Daoy (cell line): ENCODE measurements at places on chromosomes 3 and 15. TPM values are rescaled to one million over a fixed set of nuclear protein-coding genes. Genes with fewer than 3 reads are reported as not detected.

GRCh38 chr15:63075015-63075983, 32.8 kb downstream of the TPM1 start:
- no peak for DNase-seq

Gene HHATL
- total RNA-seq = not detected in 2 replicates

Gene AP4E1
- 16.4 and 18.7 TPM in 2 replicates for total RNA-seq

DNA sequence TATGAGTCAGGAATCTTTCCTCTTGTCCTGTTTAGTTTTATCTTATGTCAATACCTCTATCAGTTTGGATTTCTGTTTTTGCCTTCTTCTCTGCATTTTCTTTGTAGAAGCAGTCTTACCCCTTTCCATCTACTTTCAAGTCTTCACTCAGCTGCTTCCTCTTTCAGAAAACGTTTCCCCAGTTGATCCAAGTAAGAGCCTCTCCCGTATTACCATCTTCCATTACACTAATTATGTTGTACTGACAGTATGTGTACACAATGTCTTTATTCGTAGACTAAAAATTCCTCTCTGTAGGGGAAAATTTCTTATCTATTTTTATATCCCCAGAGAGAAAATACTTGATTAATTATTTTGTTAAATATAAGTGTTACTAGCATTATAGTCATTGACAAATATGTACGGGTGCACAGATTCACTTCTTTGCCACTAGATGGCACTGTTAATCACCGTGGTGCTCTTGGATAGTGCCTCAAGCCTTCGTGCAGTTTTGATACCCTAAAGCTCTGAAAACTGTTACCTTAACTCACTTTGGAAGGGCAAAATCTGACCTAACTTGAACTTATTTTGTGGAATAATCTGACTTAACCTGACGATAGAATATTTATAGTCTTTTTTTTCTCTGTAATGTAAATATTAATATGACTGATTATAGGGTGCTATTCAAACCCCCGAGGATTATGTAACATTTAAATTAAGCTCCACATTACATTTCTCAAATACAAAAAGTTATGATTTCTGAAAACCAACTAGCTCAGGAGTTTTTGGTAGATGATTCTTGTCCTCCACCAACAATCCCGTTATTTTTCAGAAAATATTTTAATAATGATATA, 74.2 kb upstream of the POU1F1 start:
- peak; percentile 34 for DNase-seq

Gene SERPINI2
- not detected in 2 replicates for total RNA-seq

DNA sequence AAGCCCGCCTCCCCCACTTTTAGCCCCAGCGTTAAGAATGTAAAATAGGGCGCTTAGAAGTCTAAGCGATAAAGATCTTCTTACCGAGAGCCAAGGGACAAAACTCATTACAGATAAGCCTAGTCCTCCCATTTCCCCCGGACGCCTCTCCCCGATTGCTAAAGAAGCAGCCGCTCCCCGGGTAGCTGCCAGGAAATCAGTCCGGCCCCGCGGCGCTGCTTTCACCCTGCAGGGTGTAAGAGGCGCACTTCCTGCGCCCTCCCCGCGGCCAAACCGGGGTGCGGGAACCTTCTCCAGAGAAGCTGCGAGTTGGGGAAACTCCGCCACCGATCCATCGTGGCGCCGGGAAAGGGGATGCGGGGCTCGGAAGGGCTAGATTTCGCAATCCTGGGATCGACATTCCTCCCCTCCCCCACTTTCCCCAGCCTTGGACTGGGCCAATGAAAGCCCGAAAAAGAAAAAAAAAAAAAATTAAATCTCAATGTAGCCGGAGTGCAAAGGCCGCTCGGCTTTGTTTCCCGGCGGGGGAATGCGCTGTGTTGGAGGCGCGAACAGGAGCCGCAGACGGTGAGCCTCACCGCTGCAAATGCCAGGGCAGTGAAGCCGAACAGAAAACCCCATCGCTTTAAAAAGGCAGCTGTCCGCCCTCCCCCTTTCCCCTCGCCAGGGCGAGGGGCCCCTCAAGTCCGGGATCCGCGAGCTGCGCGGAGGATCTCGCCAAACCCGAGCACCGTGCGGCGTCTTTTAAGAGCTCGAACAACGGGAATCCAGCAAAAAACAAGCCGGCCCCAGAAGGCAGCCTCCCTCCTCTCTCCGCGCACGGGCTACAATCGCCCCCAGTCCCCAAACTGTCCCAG, 626 bp upstream of the PTPRG start:
- peak; percentile 82 for DNase-seq

GRCh38 chr3:197736010-197736490, 654 bp downstream of the RUBCN start:
- DNase-seq = peak; percentile 30

GRCh38 chr3:111538681-111539083, 3.3 kb upstream of the CD96 start:
- DNase-seq = peak; percentile 59

GRCh38 chr3:170424879-170425278, 6.2 kb downstream of the CLDN11 start:
- DNase-seq = peak; percentile 49

- no peak for DNase-seq
Observed at GRCh38 chr15:39494462-39494861, 86.4 kb upstream of the THBS1 start.

- no peak for DNase-seq
Observed at GRCh38 chr15:57328479-57328878, 47.8 kb upstream of the CGNL1 start.

GRCh38 chr15:32884146-32884545, 166.3 kb downstream of the GREM1 start:
- no peak for DNase-seq

- peak; percentile 92 for DNase-seq
Observed at GRCh38 chr3:134250717-134251220, at the start of gene RYK. RYK (minus strand) TSS chr3:134250859; CDS start chr3:134250654, 205 bp downstream.

DNA sequence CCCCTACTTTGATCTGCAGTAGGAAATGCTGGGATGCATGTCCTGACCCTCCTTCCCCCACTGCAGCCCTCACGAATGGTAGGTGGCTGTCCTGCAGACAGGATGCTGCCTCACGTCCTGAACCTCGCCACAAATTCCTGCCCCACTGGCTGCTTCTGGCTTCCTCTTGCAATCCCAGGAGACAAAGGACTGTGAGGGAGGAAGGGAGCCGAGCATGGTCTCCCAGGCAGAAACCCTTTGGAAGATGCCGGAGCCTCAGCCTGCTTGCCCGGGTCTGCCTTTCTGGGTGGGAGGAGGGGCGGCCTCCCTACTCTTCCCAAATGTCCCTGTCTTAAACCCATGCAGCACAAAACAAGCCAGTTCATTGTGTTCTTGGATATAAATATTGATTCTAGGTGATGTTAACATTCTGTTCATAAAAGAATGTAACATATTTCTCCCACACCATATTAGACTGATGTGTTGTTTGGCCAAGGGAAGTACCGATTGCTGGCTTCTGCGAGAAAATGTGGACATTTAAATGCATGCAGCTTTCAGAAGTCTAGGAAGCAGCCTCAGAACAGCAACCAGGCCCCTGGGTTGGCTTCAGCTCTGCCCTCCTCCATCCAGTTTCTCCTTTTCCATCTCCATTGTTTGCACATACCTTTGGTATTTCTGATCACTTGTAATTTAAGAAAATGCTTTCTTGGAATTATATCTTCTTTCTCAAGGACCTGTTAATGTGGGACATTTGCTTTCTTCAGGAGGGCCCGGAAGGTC, 75.3 kb downstream of the HMG20A start:
- no peak for DNase-seq

- no peak for DNase-seq
Observed at GRCh38 chr3:37223576-37223975, 49.2 kb upstream of the LRRFIP2 start.

Gene SPTBN5
- 1.1 and 3.8 TPM in 2 replicates for total RNA-seq

Gene GRIP2
- total RNA-seq = not detected in 2 replicates

- peak; percentile 39 for DNase-seq
Observed at GRCh38 chr3:77147836-77148578, 108.1 kb downstream of the ROBO2 start.

GRCh38 chr3:71423151-71423906, 160.2 kb downstream of the FOXP1 start:
- peak; percentile 69 for DNase-seq

- DNase-seq = peak; percentile 36
Observed at GRCh38 chr3:149234671-149235245, 13.1 kb upstream of the CP start.

Gene LRRIQ4
- not detected in 2 replicates for total RNA-seq

Gene SNX22
- total RNA-seq = not detected in 2 replicates

DNA sequence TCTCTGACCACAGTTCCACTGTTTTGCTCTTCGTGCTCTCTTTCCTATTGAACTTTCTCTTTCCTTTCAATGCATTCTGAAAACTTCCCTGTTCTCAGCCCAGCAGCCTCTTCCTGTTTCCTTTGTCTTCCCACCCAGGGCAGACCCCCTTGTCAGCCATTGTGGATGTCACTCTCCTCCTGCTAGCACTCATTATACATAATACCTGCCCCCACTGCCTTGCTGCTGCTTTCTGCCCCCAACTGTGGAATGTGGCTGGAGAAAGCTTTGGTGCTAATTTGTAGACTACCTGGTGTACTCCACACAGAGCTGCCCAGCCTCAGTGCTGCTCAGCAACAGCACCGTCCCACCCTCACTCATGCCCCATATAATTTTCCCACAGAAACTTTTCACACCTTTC, 80.2 kb downstream of the CHCHD6 start:
- no peak for DNase-seq

Gene PPARG
- 67.2 and 76.2 TPM in 2 replicates for total RNA-seq

Gene C3orf49
- not detected in 2 replicates for total RNA-seq

DNA sequence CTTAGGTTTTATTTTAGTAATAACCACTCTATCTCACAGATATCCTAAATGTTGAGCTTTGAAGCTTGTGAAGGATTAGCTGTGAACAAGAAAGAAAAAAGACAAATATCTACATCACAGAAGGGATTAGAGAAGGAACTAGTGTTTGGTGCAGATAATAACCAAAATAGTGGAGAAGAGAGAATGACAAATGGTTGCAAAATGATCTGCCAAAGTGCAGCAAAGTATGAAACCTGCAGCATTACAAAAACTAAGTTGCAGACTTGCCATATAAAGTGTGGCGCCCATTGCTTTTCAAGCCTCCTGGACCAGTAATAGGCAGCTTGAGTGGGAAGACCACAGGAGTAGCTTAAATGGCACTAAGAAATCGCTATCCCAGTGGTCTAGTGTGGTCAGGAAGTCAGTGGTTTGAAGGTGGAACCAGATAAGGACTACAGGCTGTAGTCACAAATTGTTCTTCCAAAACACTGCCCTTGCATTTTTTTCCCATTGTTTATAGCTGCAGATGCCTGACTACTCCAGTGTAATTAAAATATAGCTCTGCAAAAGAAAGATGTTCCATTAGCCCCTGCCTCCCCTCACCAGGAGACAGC, 20.7 kb downstream of the TPM1 start:
- DNase-seq = no peak

Gene CHRD
- 0.11 and 1.6 TPM in 2 replicates for total RNA-seq

- DNase-seq = peak; percentile 34
Observed at GRCh38 chr3:98954791-98955604, 53.5 kb upstream of the DCBLD2 start.

GRCh38 chr3:59608356-59608755, 558.5 kb upstream of the CFAP20DC start:
- no peak for DNase-seq

DNA sequence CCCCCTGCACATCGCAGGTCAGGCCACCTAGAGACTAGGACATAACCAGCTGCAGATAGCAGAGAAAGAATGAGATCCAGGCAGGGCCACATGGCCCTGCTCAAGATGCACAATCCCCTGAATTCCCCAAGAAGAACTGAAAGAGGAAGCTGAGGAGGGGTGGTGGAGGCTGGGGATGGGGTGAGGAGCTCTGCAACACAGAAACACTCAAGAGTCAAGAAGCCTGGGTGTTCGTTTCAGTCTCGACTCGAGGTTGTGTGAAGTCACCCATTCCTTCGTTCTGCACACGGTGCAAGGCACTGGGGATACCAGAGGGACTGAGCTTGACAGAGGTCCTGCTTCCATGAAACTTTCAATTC, 62.0 kb downstream of the TLE3 start:
- no peak for DNase-seq

DNA sequence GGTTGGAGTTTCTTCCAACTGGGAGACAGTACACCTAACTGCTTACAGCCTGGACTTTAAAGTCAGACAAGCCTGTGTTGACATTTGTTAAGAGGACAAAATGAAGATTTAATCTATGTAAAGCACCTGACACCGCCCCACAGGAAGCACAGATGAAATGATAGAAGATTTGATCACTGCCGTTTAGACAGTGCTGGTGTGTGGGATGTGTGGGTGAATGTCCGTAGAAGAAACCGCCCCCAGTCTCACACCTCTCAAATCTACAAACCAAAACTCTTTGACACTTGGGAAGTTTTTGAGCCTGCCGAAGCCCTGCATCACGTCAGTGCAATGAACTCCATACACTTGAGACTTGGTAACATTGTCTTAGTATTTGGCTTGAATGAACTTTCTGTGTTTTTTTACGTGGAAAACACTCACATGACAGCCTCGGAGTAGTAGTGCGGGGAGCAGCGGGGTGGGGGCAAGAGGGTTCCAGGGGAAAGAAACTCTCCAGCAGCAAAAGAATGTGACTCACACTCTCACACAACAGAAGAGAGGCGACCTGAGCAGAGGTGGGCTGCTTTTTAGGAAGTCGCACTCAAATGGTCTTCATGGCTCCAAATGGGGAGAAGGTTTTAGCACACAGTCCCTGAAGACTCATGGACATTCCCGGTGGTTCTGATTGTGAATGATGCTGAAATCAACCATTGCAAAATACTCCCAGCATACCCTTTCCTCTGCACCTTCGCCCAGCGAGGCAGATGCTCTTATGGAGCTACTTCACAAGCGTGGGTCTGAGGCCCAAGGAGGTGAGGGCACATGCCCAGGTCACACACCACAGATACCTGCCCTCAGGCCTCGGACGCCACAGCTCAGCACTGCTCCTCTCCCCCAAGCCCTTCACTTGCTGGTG, 79.2 kb downstream of the SRGAP3 start:
- no peak for DNase-seq

GRCh38 chr3:53763353-53763752, 82.9 kb downstream of the CHDH start:
- no peak for DNase-seq

DNA sequence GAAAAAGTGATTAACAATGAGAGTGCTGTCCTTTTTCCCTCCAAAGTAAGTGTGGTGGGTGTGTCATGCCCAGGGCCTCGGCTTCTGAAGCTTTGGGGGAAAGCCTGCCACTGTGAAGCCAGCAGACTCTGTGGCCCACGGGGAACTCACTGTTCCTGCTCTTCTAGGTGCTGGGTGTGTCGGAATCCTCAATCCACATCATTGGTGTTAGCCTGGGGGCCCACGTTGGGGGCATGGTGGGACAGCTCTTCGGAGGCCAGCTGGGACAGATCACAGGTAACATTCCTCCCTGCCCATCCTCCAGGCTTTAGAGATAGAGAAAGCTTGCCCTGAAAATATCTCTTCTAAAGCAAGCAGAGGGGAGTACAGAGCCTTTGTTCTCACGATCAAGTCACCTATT, 11.6 kb downstream of the PLA1A start:
- DNase-seq = no peak

Gene CIB1
- 25.5 and 39.3 TPM in 2 replicates for total RNA-seq

Gene CAMKV
- total RNA-seq = 0.34 TPM in 1 of 2 replicates, not detected in the other

Gene TRIM69
- total RNA-seq = 7.8 and 8.9 TPM in 2 replicates

GRCh38 chr3:129855832-129856419, 37.6 kb downstream of the TMCC1 start:
- DNase-seq = peak; percentile 37

Gene SCN11A
- total RNA-seq = not detected in 2 replicates

Gene CISH
- total RNA-seq = 0.46 TPM in 1 of 2 replicates, not detected in the other

GRCh38 chr3:188041895-188042294, 112.1 kb upstream of the LPP start:
- DNase-seq = no peak

- no peak for DNase-seq
Observed at GRCh38 chr15:92098869-92099268, 245.4 kb downstream of the SLCO3A1 start.
